ENCODE measurements at places on chromosomes 3 and 15.

- DNase-seq, result no peak
These were observed 37.2 kb upstream of the THBS1 start for GRCh38 chr15:39543651-39544050.

DNA sequence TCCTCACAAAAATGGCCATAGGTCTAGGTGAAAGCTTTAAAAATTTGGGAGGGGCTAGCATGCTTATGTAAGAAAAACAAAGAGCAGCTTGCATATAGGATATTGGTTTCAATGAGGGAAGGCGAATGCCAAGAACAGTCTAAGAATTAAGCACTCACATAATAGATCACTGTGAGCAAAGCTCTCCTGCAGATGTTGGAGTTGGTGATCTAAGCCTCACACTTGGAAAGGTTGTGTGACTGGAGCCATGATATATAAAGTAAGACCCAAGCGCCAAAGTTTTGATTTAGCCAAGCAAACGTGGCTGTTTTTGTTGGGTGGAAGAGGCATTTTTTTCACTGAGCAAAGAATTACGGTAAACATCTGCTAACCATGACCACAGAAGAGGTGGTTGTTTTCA lies 237.5 kb downstream of the FOXP1 start:
- no peak for DNase-seq

- no peak for DNase-seq
These were observed 104.6 kb downstream of the ZIC4 start for GRCh38 chr3:147301781-147302180.

- no peak for DNase-seq
These were observed 170.0 kb upstream of the NDN start for GRCh38 chr15:23857028-23857641.

GRCh38 chr15:74320352-74321247 lies 46.8 kb downstream of the CYP11A1 start:
- DNase-seq, result no peak

DNA sequence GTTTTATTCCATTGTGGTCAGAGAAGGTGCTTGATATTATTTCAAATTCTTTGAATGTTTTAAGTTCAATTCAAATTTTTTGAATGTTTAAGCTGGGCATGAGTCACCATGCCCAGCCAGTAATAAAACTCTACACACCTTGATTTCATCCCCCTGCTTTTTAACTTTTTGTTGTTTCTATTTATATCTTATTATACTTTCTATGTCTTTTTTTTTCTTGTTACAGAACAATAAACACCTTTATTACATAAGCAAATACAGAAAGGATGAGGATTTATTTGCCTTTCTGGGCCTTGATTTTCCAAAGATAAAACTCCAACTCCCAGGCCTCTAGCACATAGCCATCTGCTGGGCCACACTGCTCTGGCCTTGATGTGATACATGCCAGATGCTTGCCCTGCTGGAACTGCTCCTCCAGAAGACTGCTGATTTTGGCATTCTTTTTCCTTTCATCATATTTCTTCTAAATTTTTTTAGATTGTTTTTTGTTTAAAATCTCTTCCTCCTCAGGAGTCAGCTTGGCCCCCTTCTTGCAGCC lies 14.0 kb downstream of the DNAH12 start:
- no peak for DNase-seq

DNA sequence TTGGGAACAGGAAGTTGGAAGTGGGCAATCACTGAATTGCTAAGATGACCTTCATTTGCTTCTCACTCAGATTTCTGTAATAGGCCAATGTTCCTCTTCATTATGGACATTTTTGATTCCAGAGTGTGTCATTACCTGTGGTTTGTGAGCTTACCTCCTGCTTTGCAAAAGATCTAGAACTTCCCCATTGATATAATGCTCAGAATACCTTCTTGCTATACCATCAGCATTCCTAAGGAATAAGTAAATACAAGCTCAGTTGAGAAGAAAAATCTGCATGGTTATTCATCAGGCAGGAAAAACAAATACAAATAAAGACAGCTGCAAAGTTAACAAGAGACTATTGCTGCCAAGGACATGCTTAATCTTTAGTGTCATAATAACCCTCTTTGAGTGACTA lies 5.6 kb upstream of the RPL14 start:
- no peak for DNase-seq

GRCh38 chr3:179113903-179114302 lies 34.3 kb upstream of the PIK3CA start:
- DNase-seq, result no peak

DNA sequence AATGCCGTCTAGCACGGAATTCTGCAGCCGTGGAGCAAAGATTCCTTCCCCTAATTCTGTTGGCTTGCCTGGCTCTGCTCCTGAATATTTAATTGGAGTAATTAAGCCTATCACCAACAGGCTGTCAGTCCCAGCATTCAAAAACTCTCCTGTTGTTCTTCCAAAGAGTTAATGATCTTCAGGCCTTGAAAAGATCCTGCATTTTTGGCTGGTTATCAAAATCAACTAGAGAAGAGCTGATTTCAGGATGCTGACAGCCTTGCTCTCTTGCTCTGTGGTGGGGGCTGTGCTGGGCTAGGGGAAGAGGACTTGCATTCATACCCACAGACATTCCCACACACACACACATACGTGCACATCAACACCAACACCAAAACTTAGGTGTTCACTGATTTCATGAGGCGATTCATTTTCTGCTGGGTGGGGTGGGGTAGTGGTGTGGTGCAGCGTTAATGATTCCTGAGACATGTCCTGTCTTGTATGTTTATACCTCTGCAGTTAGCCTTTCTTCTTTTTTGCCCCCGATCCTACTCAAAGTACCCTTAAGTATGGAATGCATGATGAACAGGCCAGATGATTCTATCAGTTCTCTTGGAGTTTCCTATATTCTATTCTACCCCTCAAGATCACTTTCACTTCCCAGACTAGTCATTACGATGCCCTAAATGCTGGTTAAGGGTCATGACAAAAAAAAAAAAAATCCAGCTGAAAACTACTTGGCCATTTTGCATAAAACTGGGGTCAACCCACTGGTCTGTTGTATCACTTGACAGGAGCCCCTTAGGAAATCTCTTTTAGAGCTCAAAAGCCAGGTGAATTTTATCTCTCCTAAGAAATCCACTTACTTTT lies 42.3 kb downstream of the CPN2 start:
- DNase-seq, result no peak

GRCh38 chr3:65483480-65483879 lies 555.2 kb downstream of the MAGI1 start:
- DNase-seq, result peak; percentile 26

DNA sequence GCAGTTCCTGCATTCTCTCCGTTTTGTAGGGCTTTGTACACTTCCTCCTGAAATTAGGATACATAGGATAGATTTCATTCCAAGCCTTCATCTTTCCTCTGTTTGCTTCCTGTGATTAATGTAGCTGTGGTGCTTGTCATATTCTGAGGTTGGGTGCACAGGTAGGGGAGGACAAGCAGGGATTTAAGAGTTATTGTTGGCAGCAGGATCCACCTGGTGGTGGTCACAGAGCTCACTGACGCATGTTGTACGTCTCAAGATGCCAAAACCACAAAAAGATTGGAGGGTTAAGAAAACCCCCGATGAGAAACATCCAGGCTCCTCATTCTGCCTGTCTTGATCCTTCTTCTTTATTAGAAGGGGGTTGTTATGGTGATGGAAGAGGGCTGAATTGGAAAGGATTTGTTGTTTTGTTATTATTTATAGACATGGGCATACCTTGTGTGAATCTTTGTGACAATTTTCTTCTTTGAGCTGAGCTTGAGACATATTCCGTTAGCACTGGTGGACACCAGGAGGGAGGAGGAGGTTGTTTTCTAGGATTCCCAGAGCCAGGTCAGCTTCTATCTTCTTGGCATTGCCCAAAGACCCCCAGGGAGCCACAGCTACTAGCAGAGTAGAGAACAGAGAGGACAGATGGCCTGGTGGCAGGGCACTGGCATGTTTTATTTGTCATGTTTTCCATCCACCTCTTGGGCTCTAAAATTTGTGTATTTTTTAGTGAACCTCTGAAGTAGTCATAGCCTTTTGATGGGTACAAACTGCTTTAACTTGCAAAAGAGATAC lies 57.7 kb upstream of the LARS2 start:
- no peak for DNase-seq

DNA sequence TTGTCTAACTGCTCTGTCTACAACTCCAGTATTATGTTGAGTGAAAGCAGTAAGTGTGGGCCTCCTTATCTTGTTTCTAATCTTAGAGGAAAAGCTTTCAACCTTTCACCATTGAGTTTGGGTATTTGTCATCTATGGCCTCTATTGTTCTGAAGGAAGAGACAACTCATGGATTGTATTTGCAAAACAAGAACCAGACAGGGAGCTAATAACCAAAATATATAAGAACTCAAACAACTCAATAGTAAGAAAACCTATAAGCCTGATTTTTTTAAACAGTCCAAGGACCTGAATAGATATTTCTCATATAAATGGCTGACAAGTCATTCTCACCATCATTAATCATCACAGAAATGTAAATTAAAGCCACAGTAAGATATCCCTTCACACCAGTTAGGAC lies 113.0 kb downstream of the TAFA4 start:
- DNase-seq, result no peak

GRCh38 chr3:129558772-129559564 lies 16.0 kb downstream of the H1-8 start:
- DNase-seq, result peak; percentile 69

- no peak for DNase-seq
These were observed 9.8 kb downstream of the SCG5 start for GRCh38 chr15:32651229-32651837.

- no peak for DNase-seq
These were observed 204.9 kb downstream of the TIGIT start for GRCh38 chr3:114498539-114499370.

DNA sequence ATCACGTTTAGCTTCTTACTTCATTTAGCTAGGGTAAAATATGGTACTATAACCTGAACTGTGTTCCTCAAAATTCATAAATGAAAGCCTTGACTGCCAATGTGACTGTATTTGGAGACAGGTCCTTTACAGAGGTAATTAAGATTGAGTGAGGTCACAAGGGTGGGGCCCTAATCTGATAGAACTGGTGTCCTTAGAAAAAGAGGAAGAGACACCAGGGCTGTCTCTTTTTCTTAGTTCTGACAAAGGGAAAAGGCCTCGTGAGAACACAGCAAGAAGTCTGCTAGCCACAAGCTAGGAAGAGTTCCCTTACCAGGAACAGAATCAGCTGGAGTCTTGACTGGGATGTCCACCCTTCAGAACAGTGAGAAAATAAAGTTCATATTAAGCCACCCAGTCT lies 162.7 kb downstream of the GMNC start:
- no peak for DNase-seq

- no peak for DNase-seq
These were observed 156.0 kb downstream of the NAALADL2 start for GRCh38 chr3:175015056-175015635.

DNA sequence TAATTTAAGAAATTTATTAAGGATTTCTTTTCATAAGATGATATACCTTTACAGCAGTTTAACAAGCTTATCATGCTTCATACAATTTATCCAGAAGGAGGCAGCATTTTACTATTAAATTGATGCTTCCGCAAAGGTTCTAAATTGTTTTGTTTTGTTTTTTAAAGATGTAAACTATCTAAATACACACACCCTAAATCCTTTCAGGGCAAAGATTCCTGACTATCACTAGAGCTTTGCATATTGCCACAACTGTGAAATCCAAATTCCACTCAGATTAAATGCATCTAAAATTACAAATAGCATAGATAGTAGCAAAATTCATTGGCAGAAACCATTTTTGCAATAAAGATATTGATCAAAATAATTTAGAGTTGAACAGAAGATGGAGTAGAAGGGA lies 44.5 kb upstream of the CCNL1 start:
- DNase-seq, result peak; percentile 30

GRCh38 chr3:46395766-46396530 lies 10.9 kb downstream of the CCR5AS start:
- no peak for DNase-seq

GRCh38 chr3:16399473-16399872 lies 114.0 kb downstream of the RFTN1 start:
- DNase-seq, result peak; percentile 58

DNA sequence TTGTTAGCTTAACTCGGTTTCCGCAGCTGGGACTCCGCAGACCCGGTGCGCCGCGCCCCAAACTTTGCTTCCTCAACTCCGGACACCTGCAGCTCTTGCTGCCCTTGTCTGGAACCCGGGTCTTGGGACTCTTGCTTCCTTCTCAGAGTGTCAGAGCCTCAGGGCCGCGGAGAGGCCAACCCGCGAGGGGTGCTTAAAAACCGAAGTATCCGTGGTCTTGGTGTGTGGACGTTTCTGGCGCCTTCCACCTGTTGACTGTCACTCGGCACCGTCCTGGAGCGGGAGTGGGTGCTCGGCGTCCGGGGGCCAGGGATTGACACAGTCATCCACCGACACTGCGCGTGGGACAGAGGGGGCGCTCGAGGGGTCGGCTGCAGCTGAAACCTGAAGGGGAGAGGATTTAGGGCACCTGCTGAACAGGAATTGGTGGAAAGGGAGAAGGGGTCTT lies 386 bp downstream of the SQOR start:
- no peak for DNase-seq

DNA sequence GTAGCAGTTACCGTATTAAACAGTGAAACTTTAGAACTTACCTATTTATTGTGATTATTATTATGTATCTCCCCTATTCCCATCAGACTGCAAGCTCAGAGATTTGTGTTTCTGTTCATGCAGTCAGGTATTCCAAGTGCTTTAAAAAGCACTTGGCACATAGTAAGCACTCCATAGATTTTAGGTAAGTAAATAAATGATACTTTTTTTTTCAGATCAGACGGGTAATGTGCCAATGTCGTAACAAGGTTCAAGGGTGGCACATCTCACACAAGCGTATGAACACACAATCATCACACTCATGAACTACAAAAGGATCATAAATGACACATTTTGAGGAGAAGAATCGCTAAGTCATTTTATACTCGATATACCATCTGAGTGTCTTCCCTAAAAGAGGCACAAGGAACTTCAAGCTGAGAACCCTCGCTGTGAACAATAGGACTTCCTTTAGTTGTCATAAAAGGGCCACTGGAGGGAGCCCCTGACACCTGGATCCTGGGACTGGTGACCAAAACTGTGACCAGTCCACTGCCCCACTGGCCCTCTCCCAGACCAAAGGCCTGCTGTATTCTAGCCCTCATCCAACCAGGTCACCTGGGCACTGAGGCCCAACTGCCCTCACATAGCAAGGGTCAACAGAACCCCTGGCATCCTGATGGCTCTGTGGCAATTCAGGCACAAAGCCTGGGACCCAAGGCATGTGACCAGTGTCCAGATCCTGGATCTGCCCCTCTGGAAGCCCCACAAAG lies 32.1 kb downstream of the KIF9 start:
- DNase-seq, result peak; percentile 3

GRCh38 chr3:79081335-79081734 lies 686.5 kb downstream of the ROBO1 start:
- DNase-seq, result no peak

DNA sequence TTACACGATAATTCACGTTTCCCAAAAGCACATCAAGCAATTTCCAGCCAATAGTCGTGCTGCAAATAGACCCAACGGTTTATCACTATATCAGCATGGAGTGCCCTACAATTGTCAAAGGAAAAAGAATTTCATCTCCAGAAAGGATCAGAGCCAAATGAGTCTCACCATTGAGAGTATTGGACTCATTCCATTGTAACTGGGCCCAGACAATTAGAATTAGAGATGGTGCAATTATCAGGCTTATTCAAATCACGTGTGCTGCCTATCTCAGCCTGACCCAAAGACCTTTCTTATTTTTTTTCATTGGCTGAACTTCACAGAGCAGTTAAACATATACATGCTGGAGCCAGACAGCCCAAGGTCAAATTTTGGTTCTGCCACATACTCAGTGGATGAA lies 87.0 kb upstream of the LRTM1 start:
- no peak for DNase-seq

Data from GM04503 (cell line).